Left forelimb (tissue), 1 donor: ENCODE measurements at places on chromosomes 3 and 15.

DNA sequence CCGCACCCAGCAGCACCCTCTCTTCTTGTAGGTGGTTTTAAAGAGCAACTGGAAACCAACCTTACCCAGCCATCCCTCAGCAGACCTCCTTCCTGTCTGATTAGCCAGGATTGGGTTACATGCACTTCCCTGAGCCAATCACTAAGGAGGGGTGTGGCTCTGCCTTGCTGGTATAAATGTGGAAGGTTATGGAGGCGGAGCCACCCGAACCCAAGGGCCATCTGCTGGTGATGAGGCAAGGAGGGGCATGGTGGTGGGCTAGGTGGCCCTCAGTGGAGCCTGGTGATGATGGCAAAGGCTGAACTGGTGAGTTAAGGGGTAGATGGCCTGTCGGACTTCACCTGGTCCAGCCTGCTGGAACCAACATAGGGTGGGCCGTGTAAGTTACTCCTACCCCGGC is 39.8 kb downstream of the CCDC33 start:
- no peak for DNase-seq

GRCh38 chr3:145892869-145893268 is 268.1 kb downstream of the PLOD2 start:
- no peak for DNase-seq

GRCh38 chr3:58234516-58234931 is 3.1 kb upstream of the ABHD6 start:
- DNase-seq, result no peak

- DNase-seq, result no peak
Measured at GRCh38 chr3:196624067-196624790, 15.3 kb upstream of the NRROS start.

DNA sequence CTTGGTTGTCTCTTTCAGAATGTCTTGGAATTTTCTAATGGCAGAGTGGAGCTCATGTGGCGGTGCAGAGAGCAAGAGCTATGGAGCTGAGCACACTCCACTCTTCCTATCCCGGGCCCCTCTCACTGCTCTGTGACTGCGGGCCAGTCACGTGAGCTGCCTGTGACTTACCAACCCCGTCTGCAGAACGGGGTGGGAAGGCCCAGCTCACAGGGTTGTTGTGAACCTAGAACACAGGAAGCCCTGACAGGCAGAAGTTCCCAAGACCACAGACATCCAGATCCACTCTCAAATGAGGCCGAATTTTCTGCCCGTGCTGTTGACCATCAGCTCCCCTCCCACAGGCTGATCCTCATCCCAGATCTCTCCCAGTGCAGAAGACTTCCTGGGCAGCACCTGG is 35.5 kb upstream of the PLXNA1 start:
- DNase-seq, result no peak

- no peak for DNase-seq
Measured at GRCh38 chr3:161946443-161946960, 449.9 kb downstream of the OTOL1 start.

GRCh38 chr3:109640146-109640652 is 302.9 kb upstream of the DPPA4 start:
- no peak for DNase-seq

DNA sequence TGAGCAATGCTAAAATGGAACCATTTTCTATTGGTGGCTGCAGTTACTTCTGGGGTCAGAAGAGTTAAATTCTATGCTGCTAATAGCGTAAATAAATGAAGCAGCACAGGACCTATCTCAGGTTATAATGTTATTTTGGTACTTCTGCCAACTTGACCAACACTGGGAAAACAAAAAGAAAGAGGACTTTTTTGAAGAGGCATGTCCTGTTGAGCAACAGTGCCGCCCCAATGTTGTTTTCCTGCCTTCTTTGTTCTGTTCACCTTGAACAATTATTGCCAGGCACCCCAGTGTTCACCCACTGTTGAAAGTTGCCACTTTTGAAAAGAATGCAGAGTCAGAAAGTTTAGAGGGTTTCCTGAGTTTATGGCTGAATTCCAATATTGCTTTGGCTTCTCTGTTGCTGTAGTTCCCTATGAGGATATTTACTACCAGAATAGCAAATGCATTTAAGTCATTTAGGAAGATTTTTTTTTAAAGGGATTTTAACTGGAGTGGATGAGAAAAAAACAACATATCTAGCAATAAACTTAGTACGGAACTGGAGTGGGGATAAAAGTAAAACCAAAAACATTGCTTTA is 679.0 kb upstream of the DPPA4 start:
- no peak for DNase-seq

DNA sequence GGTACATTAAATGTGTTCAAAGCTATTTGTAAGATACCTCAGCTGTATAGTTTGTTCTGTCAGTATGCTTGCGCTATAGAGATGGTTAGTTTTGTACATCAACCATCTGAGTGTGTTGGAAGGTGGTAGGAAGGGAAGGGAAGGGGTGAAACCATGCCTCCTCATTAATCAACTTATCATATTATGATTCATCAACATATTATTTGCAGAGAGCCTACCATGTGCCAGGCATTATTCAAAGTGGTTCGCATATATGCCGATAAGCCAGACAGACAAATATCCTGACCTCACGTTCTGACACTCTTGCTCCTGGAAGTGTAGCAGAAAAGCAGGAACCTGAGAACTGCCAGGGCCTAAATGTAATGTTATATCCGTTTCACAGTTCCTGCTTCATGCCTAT is 248.1 kb upstream of the NR2E3 start:
- no peak for DNase-seq

GRCh38 chr15:38072348-38073177 is 138.1 kb downstream of the TMCO5A start:
- peak; percentile 87 for DNase-seq

DNA sequence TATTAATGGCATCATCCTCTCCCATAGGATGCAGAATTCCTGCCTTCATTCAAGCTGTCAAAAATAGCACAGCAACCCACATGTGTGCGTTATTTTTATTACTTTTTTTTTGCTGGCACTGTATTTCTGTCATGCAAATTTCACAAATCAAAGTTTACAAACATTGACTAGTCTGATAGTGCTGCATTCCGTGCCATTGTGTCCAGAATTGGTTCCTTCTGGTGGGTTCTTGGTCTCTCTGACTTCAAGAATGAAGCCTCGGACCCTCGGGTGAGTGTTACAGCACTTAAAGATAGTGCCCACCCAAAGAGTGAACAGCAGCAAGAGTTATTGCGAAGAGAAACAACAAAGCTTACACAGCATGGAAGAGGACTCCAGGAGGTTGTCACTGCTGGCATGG is 490.2 kb downstream of the GABRG3 start:
- no peak for DNase-seq

DNA sequence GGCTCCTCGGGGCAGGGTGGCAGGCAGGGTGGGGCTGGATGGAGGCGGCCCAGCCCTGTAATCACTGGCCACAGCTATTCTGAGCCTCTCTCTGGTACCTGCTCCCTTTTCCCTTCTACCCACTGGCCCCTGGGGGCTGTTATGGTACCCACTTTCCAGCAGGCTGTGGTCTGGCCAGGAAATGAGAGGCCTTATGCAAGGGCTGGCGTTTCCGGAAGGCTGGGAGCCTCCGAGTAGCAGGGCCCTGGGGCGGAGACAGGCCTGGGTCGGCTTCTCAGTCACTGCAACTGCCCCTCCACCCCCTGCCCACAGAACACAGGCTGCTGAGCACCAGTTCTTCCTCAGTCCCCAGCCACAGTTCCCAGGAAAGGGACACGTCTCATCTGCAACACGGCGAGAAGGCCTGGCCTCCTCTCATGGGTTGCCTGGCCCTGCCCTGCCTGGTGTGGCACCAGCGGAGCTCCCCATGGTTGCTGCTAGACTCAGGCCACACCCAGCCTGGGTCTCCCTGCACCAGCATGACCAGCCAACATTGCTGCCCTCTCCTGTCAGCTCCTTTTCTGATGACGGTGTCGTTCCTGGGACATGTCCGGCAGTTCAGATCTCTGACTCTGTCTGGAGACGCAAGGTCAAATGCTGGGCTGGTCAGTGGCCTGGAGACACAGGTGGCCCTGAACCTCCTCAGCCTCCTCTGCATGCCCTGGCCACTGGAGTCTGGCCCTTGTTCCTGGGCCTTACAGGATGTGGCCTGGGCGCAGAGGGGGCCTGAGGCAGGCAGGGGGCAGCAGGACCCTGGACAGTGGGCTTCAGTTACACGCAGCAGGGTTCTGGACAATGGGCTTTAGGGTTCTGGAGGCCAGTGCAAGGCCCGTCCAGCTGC is 6.5 kb downstream of the CHST13 start:
- DNase-seq, result no peak

- DNase-seq, result no peak
Measured at GRCh38 chr15:40593165-40593564, 884 bp upstream of the KNL1 start.

GRCh38 chr3:67357610-67358458 is 296.6 kb downstream of the SUCLG2 start:
- no peak for DNase-seq
